NCI-H1930 (cell line): ENCODE measurements at places on chromosomes 7 and 10.

GRCh38 chr10:103691723-103692435 is 163.5 kb downstream of the SH3PXD2A start:
- DNase-seq, result no peak

GRCh38 chr10:118980870-118981269 is 48.6 kb upstream of the NANOS1 start:
- no peak for DNase-seq

DNA sequence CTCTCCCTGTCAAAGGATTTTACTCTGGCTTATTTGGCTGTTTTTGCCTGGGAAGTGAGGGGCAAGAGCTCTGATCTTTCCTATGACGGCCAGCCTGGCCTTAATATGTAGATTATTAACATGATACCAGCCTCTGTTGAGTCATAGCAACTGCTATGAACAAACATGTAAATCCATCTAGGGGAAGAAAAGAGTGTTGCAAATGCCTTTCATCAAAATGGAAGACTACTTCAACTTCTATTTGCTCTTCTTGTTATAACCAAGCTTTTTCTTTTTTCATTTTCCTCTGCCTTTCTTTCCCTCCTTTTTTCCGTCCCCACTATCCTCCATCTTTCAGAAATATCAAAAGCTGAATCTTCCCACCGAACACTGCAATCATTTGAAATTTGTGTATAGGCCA is 46.6 kb downstream of the BTRC start:
- no peak for DNase-seq

DNA sequence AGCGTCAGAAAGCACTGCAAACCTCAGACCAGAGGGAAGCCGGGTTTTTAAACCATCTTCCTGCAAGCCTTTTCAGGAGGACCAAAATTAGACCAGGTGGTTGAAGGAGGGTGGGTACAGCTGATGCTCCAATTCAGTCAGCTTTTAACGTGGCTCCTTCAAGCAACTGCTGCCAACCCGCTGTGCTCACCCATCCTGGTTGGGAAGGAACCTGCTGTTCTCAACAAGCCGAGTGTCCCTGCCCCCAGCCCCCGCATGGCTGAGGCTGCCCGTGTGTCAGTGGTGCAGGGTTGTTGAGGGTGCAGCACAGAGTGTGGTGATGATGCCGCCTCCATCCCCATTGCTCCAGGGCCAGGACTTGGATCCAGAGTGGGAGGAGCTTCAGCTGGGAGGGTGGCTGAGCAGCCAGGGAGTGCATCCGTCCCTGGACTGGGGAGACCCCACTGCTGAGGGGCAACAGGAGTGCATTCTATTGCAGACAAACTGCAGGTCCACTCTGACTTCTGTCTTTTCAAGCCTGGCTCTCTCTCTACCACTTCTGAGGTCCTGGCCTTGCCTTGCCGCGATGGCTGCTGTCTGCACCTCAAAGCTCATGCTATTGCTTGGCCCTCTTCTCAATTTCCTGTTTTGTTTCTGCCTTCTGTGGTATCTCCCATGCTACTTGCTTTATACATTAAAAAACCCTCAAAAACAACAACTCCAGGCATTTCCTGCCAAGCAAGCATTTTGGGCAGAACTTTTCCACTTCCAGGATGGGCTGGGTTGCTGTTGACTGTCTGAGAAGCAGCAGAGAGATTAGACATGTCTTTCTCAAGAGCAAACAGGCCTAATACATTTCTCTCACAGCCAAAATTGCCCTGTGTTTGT is 134.7 kb downstream of the DNAJB6 start:
- DNase-seq, result no peak

GRCh38 chr7:75806560-75807307 is 6.9 kb downstream of the CCL24 start:
- DNase-seq, result no peak

DNA sequence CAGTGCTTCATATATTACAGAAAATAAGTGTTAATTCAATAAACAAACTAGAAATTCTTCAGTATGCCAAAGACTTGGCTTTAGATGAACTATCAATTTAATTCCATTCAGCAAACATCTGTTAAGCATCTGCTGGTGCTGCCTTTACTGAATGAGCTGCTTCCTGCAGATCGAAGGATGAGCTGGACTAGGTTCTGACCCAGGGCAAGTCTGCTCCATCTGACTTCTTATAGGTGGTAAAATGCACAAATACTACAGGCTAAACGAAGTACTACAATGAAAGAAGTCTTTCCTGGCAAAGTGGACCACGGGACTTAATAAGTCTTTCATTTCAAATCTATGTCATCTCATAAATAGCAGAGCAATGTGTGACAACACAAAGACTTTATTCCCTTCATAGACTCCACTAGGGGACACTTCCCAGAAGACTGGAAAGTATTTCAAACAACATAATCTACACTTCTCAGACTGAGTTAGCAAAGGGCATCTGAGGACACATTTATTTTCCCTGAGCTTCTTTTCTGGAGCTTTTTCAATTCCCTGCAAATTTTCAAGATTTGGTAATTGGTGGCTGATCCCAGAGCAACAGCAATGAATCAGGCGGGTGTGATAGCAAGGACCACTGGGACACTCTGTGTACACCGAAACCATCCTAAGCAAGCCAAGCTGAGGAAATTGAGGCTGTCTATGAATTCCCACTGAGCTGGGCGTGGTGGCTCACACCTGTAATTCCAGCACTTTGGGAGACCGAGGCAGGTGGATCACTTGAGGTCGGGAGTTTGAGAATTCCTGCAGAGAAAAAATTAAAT is 108.9 kb upstream of the FRMD4A start:
- DNase-seq, result no peak

GRCh38 chr10:102394801-102395399 is 605 bp upstream of the NFKB2 start:
- no peak for DNase-seq

GRCh38 chr10:29266641-29267040 is 22.2 kb upstream of the LYZL1 start:
- no peak for DNase-seq

GRCh38 chr10:103523683-103524082 is 30.2 kb downstream of the NEURL1 start:
- no peak for DNase-seq

DNA sequence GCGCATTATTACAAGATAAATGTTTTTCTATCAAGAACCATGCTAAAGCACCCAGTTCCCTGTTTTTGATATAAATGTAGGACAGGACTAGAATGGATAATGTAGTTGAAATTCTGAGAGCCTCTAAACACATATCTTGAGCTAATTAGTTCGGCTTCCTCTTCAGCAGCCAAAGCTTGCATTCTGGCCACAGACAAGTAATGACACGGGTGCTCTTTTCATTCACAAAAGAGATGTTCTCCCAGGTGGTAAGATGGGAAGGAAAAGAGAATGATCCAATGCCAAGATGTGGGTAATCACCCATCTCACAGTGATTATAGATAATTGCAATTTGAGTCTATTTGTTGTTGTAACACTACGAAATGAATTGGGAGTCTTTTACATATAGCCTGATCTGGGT is 246.5 kb downstream of the KIAA1217 start:
- no peak for DNase-seq

DNA sequence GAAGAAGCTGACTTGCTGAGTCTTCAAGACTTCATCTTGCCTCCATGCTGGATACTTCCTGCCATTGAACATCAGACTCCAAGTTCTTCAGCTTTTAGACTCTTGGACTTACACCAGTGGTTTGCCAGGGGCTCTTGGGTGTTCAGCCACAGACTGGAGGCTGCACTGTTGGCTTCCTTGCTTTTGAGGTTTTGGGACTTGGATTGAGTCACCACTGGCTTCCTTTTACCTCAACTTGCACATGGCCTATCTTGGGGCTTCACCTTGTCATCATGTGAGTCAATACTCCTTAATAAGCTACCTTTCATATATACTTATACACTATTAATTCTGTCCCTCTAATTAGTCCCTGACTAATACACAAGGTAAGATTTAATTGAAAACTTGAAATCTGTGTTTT is 361.7 kb upstream of the SEMA3C start:
- no peak for DNase-seq

GRCh38 chr10:131043039-131043691 is 268.4 kb downstream of the TCERG1L start:
- DNase-seq, result no peak

DNA sequence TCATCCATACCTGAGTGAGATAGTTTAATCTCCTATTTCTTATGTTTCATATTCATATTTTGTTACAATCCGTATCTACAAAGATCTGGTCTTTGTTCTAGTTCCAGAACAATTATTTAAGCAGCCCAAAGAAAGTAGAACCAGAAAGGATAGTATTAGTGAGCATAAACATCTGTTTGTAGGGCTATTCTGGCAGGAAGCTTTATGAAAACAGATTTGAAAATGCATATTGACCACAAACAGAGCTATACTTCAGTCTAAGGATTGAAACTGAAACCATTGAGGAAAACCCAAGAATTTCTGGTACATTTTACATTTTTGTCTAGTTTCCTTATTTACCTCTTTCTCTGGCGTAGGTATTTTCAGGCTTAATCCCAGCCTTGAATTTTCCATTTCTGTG is 28.1 kb downstream of the LRGUK start:
- DNase-seq, result no peak

DNA sequence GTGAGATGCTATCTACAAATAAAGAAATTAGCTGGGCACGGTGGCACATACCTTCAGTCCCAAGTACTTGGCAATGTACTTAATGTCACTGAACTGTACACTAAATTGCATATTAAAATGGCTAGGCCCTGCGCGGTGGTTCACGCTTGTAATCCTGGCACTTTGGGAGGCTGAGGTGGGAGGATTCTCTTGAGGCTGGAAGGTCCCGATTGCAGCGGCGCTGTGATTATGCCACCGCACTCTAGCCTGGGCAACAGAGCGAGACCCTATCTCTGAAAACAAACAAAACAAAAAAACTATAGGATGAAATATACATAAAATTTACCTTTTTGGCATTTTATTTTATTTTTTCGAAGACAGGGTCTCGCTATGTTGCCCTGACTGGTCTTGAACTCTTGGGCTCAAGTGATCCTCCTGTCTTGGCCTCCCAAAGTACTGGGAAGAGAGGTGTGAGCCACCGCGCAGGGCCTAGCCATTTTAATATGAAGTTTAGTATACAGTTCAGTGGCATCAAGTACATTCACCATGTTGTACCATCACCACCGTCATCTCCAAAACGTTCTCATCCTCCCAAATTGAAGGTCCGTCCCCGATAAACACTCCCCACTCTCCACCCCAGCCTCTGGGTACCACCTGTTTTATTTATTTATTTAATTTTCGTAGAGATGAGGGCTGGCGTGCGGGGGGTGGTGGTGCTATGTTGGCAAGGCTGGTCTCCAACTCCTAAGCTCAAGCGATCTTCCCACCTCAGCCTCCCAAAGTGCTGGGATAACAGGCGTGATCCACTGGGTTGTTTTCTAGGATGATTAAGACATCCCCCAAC is 1.3 kb upstream of the EIF3B start:
- no peak for DNase-seq

DNA sequence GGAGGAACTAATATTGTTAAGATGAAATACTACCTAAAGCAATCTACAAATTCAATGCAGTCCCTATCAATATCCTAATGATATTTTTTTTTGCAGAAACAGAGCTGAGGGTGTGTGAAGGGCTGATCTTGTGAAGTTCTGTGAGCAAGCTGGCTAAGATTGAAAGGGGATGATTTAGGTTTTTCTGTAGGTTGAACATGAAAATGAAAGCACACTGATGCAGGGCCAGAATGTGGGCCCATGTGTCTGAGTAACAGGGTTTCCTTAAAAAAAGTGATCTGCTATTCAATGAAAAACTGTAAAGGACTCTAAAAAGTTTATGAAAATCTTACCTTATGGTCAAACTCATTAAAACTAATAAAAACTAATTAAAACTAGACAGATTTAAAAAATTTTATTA is 47.4 kb downstream of the GRB10 start:
- no peak for DNase-seq

- DNase-seq, result no peak
Observed at GRCh38 chr7:151695951-151696541, 176.4 kb upstream of the RHEB start.

- no peak for DNase-seq
Observed at GRCh38 chr10:98664329-98665042, 217.8 kb upstream of the HPS1 start.

DNA sequence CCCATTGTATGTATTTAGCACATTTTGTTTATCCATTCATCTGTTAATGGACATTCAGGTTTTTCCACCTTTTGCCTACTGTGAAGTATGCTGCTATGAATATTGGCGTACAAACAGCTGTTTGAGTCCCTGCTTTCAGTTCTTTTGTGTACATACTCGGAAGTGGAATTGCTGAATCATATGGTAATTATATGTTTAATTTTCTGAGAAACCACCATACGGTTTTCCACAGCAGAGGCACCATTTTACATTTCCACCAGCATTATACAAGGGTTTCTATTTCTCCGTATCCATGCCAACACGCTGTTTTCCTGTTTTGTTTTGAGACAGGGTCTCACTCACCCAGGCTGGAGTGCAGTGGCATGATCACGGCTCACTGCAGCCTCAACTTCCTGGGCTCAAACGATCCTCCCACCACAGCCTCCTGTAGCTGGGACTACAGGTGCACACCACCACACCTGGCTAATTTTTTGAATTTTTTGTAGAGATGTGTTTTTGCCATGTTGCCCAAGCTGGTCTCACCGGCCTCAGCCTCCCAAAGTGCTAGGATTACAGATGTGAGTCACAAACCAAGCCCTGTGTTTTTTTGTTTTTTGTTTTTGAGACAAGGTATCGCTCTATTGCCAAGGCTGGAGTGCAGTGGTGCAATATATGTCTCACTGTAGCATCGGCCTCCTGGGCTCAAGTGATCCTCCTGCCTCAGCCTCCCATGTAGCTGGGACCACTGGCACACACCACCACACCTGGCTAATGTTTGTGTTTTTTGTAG is 22.1 kb upstream of the FBXW4 start:
- DNase-seq, result no peak

DNA sequence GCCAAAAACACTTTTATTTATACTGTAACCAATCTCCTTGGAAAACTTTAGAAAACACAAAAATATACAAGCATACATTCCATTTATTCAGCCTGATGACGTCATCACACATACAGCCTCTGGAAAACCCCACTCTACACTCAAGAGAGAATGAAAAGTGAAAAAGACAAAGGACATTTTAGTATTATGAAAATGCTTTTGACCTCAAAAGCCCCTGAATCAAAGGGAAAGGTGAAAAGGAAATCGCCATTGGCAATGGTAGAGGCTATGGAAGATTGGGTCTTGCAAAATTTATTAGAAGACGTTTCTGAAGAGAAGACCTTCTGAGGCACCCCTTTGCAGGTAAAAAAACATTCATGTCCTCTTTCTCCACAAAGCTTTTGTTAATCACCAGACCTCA is 82.9 kb upstream of the STRIP2 start:
- DNase-seq, result no peak
